ENCODE measurements at places on chromosomes 11 and 22. TPM values are rescaled to one million over a fixed set of nuclear protein-coding genes. Genes with fewer than 3 reads are reported as not detected.

Gene TYMP
- 82.0 TPM for total RNA-seq

GRCh38 chr11:76026281-76026680 is 180.0 kb downstream of the WNT11 start:
- H3K4me1 ChIP-seq: peaks cover 31% of the 10 kb centered on the region
- no peak overlapping the region for H3K27ac ChIP-seq
- H3K36me3 ChIP-seq: no peaks in the 10 kb centered on the region

GRCh38 chr22:27306771-27307170 is 494.8 kb downstream of the MN1 start:
- no peaks in the 10 kb centered on the region for H3K27me3 ChIP-seq
- H3K4me1 ChIP-seq: no peaks in the 10 kb centered on the region
- no peaks in the 10 kb centered on the region for H3K36me3 ChIP-seq
- no peak overlapping the region for H3K4me3 ChIP-seq
- H3K27ac ChIP-seq: no peak overlapping the region

Gene ISX
- not detected for total RNA-seq

DNA sequence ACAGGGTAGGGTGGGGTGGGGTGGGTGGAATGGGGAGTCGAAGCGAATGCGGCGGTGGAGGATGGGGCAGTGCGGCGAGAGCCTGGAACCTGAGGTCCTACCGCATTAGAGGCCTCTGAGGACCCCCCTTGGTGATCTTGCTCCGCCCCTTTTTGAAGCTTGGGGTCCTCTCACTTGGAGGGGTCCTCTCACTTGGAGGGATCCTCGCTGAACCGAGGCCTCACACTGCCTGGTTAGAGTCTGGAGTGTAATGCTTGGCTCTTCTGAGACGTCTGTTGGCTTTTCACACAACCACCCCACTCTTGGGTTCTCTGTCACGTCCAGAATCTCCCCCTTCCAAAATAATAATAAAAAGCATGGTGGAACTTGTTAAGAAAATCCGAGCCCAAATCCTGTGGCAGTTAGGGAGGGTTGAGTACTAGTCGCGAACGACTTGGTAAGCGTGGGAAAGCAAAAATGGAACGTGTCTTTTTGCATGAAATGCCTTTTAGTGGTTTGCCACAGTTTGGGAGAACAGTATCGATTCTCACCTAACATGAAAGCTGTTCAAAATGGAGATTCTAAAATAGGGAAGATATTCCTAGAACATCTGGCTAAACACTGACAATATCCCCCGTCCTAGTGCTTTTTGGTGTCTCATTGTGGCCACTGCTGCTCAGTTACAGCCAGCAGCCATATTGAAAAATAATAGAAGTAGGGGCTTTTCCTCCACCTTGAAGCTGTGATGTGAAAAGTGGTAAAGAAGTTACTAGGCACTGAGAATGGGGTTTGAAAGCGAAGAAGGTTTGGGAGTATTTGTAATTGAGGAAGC is 822 bp downstream of the RBX1 start:
- peaks cover 22% of the 10 kb centered on the region for H3K4me1 ChIP-seq
- no peaks in the 10 kb centered on the region for H3K27me3 ChIP-seq
- no peaks in the 10 kb centered on the region for H3K36me3 ChIP-seq
- DNase-seq: no peak
- peak overlapping the region; percentile 85 for H3K4me3 ChIP-seq

GRCh38 chr11:59756845-59757244 is 1.7 kb downstream of the STX3 start:
- no peaks in the 10 kb centered on the region for H3K36me3 ChIP-seq
- no peak for DNase-seq
- H3K27me3 ChIP-seq: no peaks in the 10 kb centered on the region
- H3K27ac ChIP-seq: peak overlapping the region; percentile 100
- no peak overlapping the region for H3K4me3 ChIP-seq

DNA sequence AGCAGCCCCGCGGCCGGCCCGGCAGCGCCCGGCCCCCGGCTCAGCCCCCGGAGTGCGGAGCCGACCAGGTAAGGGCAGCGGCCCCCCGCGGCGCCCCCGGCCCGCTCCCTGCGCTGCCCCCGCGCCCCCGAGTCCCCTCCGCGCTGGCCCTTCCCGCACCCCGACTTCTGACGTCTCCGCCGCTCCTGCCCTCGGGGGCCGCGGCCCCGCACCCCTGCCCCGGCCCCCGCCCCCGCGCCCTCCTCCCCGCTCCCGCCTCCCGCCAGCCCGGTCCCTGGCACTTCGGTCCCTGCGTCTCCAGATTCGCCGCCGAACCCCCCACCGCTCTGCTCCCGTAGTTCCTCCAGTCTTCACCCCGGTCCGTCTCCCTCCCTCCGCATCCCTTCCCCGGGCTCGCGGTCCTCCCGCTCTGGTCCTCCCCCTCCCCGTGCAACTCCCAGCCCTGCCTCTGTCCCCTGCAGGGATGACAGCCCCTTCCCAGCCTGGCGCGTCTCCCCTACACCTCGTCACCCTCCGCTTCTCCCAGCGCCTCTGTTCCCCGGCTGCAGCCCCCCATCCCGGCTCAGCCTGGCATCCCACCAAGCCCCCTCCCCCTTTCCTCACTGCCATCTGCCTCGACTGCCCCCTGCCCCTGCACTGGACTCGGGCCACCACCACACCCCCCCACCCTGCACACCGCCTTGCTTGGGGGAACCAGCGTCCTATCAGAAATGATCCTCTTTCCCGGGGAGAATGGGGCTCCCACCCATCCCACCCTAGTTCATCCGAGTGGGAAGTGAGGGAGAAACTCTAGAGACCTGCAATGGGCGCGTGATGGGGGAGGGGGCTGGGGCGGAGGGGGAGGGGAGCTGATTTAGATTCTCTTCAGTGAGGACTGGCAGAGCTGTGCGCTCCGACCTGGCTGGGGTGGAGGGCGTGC is 531 bp downstream of the GRIK4 start:
- H3K4me3 ChIP-seq: peak overlapping the region; percentile 38
- no peaks in the 10 kb centered on the region for H3K27me3 ChIP-seq
- no peak overlapping the region for H3K27ac ChIP-seq
- no peak for DNase-seq
- H3K36me3 ChIP-seq: no peaks in the 10 kb centered on the region

DNA sequence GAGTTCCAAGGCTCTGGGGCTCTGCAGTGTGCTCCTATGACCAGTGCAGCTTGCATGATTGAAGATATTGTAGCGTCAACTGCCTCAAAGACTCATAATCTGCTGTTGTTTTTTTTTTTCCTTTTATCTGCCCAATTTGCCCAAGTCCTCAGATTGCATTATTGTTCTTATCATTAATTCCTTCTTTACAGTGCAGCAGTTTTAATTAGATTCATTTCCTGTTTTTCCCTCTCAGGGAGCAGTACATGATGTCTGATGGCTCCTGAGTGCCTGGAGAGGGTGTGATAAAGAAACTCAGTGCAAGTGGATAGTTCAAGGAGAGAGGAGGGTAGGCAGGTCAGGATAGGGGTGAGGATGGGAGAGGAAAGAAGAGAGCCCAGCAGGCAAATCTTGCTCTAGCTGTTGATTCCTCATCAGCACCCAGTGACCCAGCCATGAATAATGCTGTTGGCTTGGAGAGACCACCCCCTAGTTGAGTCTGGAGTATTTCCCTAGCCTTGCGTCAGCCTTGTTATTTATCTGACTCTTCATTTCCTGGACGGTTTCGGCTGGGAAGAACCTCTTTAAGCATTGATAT is 219.6 kb upstream of the SESN3 start:
- no peaks in the 10 kb centered on the region for H3K27me3 ChIP-seq
- H3K36me3 ChIP-seq: no peaks in the 10 kb centered on the region
- H3K27ac ChIP-seq: no peak overlapping the region
- no peak for DNase-seq

DNA sequence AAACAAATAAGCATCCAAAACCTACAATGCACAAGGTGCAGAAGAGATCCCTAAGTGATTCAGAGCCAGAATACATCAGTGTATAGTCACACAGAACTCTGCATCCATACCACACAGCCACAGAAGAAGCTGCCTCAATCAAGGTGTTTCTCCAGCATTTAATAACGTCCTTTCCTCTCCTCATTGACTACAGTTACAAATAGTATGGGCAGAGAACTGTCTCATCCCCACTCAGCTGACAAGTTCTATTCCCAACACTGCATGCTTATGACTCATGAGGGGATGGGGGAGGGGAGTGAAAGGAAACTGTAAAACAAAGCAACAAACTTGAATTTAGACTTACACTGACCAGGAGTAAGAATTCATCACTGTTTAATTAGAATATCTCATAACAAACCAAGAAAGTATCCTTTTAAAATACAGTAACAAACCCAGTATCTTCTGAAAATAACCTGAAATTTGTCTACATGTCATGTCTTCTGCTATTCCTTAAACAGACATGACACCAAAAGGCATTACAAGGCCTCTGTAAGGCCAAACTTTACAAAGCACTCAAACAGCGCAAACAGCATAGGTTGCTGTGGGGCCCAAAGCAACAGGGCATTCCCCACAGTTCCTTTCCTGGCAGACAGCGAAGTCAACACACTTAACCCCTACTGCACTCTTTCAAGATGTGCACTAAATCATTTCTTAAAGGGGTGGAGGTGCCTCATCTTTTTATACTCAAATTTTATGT is 29.3 kb downstream of the CELF1 start:
- peak overlapping the region; percentile 19 for H3K4me3 ChIP-seq
- H3K4me1 ChIP-seq: peaks cover 82% of the 10 kb centered on the region
- H3K27me3 ChIP-seq: no peaks in the 10 kb centered on the region

Gene C11orf91
- total RNA-seq: not detected

DNA sequence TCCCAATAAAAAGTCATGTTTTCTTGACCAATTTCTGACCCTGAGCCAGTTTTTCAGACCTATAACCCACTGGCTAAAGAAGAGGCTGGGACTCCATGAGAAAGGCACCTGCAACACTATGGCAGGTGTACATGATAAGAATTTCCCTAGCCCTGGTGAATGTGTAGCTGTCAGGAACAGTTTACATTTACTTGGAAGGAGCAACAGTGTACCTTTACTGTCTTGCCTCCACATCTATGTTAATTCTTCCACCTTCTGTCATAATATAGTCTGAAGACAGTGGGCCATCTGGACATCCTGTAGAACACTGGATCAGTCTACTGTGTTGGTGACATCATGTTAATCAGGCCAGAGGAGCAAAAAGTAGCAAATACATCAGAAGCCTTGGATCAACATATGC is 72.1 kb upstream of the CD82 start:
- no peak overlapping the region for H3K27ac ChIP-seq
- H3K27me3 ChIP-seq: no peaks in the 10 kb centered on the region
- H3K36me3 ChIP-seq: no peaks in the 10 kb centered on the region
- DNase-seq: no peak
- H3K4me1 ChIP-seq: no peaks in the 10 kb centered on the region

DNA sequence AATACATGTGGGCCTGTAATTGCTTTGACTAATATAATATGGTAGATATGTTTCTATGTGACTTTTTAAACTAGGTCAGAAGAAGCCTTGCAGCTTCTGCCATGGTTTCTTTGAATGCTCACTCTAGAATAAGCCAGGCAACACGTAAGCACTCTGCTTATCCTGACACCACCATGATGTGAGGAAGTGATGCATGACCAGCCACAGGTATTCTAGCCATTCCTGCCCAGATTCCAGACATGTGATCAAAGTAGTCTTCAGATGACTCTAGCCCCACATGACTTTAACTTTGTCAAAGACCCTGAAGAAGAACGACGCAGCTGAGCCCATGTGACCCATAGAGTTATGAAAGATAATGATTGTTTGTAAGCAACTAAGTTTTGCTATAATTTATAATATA is 276.1 kb upstream of the NCAM1 start:
- DNase-seq: no peak
- H3K27me3 ChIP-seq: no peaks in the 10 kb centered on the region
- no peak overlapping the region for H3K27ac ChIP-seq
- no peaks in the 10 kb centered on the region for H3K4me1 ChIP-seq

DNA sequence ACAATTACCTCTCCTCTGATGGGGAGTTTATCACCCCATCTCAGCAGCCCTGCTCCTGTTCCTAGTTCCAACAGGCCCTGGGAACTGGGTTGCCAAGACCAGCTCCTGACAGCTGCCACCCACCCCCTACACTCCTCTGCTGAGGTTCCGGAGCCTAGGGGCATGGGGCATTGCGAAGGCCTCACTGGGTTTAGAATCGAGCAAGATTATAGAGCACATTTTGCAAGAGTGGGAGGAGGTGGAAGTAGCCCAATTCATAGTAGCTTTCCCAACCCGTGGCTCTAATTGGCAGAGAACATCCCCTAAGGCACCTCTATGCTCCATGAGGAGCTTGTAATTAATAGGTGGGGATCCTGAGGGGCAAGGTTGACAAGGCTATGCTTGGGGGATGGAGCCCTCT is 23.0 kb downstream of the MYEOV start:
- H3K36me3 ChIP-seq: no peaks in the 10 kb centered on the region
- no peak overlapping the region for H3K4me3 ChIP-seq
- H3K27ac ChIP-seq: no peak overlapping the region
- no peaks in the 10 kb centered on the region for H3K27me3 ChIP-seq

GRCh38 chr11:59437770-59438169 is 1.5 kb downstream of the OR5A1 start:
- H3K4me3 ChIP-seq: no peak overlapping the region
- no peak for DNase-seq
- H3K4me1 ChIP-seq: no peaks in the 10 kb centered on the region

DNA sequence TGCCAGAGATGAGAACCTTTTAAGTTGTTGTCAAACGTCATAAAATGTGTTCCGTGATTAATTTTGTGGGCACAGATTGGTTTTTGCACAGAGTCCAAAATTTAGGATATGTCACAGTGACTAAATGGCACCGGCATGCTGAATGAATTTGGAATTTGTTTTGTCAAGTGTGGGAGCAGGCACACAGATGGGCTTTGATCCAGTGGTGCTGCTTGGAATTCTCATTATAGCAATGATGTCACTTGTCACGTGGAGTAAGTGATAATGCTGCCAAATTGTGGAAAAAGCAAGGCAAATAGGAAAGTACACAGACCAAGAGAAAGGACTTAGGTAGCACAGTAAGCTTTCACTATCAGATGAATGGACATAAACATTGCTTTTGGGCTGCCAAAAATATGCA is 8.0 kb upstream of the LIN7C start:
- DNase-seq: no peak
- H3K27ac ChIP-seq: no peak overlapping the region
- no peaks in the 10 kb centered on the region for H3K36me3 ChIP-seq
- no peaks in the 10 kb centered on the region for H3K27me3 ChIP-seq
- no peak overlapping the region for H3K4me3 ChIP-seq

Gene DGCR6
- total RNA-seq: 1.5 TPM

GRCh38 chr11:70543611-70544010 is 145.3 kb downstream of the CTTN start:
- no peak overlapping the region for H3K4me3 ChIP-seq
- no peak overlapping the region for H3K27ac ChIP-seq
- DNase-seq: no peak
- H3K4me1 ChIP-seq: no peaks in the 10 kb centered on the region
- no peaks in the 10 kb centered on the region for H3K36me3 ChIP-seq

Gene KDM4E
- not detected for total RNA-seq

- H3K4me3 ChIP-seq: no peak overlapping the region
- H3K27ac ChIP-seq: peak overlapping the region; percentile 57
- H3K4me1 ChIP-seq: peaks cover 20% of the 10 kb centered on the region
- H3K36me3 ChIP-seq: no peaks in the 10 kb centered on the region
- DNase-seq: no peak
- H3K27me3 ChIP-seq: no peaks in the 10 kb centered on the region
Measured at GRCh38 chr11:44767421-44767820, 40.7 kb downstream of the TSPAN18 start.

GRCh38 chr22:17957204-17957603 is 67.2 kb downstream of the MICAL3 start:
- H3K4me3 ChIP-seq: no peak overlapping the region
- H3K27me3 ChIP-seq: no peaks in the 10 kb centered on the region
- H3K36me3 ChIP-seq: no peaks in the 10 kb centered on the region
- DNase-seq: no peak
- no peak overlapping the region for H3K27ac ChIP-seq
- peaks cover 11% of the 10 kb centered on the region for H3K4me1 ChIP-seq

Gene FAM111B
- 1.2 TPM for total RNA-seq

Gene MIEF1
- total RNA-seq: 18.9 TPM

Gene TMPRSS6
- not detected for total RNA-seq

- H3K36me3 ChIP-seq: no peaks in the 10 kb centered on the region
- no peak for DNase-seq
- no peak overlapping the region for H3K27ac ChIP-seq
- peaks cover 12% of the 10 kb centered on the region for H3K4me1 ChIP-seq
Measured at GRCh38 chr11:14376920-14377319, 17.9 kb upstream of the RRAS2 start.

Data from vagina (tissue), 2 donors.